ENCODE measurements at places on chromosomes 4 and X.

DNA sequence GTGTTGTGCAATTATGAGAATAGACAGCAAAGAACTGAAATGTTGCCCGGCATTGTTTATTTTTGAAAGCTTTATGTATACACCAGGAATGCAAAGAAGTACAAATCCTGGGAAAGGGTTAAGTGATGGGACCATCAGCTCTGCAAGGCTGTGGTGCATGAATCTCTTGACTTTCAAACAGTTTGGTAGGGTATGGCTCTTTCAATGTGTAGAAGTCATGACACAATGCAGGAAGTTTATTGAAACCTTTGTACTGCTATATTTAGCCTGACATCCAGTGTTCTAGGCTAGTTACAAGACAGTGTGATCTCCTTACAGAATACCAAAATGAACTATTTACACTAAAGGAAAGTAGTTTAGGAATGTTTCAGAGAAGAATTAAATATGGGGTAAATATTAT, 206.8 kb upstream of the HAND2 start:
- DNase-seq: no peak

- no peak for DNase-seq
Observed at GRCh38 chr4:123593655-123594054, 197.1 kb downstream of the SPRY1 start.

- DNase-seq: no peak
Observed at GRCh38 chr4:37732526-37733186, 46.5 kb upstream of the RELL1 start.

DNA sequence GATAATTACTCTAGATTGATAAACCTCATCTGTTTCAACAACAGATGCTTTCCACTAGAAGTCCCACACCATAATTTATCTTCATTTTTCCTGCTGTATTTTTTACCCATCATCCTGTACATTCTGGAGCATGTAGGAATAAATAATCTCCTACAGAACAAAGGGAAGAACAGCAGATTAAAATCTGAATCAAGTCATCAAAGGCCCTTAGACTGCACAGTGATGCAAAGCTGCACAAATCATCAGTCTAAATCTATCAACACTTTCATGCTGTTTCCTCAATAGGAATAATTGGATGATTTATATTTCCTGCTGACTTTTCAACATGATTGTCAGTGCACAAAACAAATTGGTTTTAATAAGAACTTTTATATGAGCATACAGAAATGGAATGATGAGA, 1143.9 kb downstream of the STIM2 start:
- DNase-seq: no peak

GRCh38 chrX:1743105-1743504, 128.2 kb downstream of the ASMT start:
- no peak for DNase-seq

Measured in cardiac septum (tissue), 1 donor.